Transverse colon (tissue), 4 donors: ENCODE measurements at places on chromosomes 1 and 21. TPM values are rescaled to one million over a fixed set of nuclear protein-coding genes. Genes with fewer than 3 reads are reported as not detected.

DNA sequence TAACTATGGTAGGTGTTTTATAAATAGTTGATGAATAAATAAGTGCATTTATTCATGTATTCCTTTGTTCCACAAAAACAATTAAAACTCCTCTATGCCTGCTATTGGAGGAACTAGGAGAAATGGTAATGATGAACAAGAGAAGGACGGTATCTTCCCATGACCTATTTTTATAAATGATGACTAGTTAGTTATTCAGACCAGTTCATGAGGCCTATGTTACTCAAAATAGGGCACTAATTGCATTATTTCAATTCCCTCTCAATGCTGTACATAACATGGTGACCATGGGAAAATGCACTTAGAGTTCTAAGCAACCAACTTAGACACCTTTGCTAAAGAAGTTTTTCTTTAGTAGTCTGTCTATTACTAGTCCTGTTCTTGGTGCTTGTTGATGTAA lies 53.1 kb downstream of the XCL1 start:
- H3K27ac ChIP-seq: no peak overlapping the region
- H3K4me1 ChIP-seq: no peaks in the 10 kb centered on the region
- DNase-seq: no peak
- no peaks in the 10 kb centered on the region for H3K36me3 ChIP-seq

DNA sequence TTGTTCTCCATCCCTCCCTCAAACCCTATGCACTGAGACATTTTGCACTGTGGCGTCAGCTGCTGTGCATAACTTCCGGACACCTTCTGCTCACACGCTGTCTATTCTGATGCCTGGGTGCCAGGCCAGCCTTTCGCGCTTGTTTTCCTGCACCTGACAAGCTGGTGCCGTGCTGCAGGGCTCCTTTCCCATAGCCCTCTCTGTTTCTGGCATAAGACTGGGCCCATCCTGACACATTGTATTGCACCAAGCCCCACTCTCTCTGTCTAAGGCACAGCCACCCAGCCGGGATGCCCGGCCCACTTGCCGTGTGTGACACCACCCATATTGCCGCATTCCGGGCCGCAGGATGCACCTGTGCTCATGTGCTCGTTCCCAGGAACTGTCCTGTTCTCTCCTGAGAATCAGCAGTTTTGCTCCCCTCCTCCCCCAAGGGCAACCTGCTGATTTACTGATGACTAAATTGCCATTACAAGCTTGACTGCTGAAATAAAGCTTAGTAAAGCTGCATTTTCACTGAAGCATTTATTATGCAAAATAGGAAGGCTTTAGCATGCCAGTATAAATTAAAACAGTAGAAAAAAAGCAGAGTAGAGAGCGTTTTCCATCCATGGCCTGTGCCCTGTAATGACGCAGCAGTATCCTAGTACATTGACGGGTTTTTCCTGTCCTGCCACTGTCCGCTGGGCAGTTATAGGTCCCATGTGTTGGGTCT lies 88.0 kb downstream of the CD247 start:
- H3K4me3 ChIP-seq: no peak overlapping the region
- no peak for DNase-seq
- no peaks in the 10 kb centered on the region for H3K4me1 ChIP-seq
- H3K36me3 ChIP-seq: no peaks in the 10 kb centered on the region
- no peak overlapping the region for H3K27ac ChIP-seq
- H3K27me3 ChIP-seq: no peaks in the 10 kb centered on the region

DNA sequence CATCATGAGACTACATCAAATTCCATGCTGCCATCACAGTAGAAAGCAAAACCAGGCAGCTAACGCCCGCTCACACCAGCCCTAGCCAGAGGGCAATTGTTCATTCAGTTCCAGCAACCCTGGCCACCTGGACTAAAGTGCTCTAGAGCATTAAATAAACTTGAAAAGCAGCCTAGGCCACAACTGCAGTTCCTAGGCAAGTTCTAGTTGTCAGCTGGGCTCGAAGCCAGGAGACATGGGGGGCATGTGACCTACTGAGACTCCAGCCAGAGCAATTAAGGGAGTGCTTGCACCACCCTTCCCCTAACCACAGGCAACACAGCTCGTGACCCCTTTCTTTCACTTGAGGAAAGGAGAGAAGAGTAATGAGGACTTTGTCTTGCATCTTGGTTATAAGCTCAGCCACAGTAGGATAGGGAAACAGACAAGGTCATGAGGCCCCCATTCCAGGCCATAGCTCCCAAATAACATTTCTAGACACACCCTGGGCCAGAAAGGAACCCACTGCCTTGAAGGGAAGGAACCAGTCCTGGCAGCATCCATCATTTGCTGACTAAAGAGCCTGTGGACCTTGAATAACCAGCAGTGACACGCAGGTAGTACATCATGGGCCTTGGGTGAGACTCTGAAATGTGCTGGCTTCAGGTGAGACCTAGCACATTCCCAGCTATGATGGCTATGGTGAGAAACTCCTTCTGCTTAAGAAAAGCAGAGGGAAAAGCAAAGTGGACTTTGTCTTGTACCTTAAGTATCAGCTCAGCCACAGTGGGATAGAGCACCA lies 77.0 kb downstream of the ZZZ3 start:
- no peaks in the 10 kb centered on the region for H3K4me1 ChIP-seq
- H3K27me3 ChIP-seq: no peaks in the 10 kb centered on the region
- no peak overlapping the region for H3K4me3 ChIP-seq
- H3K36me3 ChIP-seq: peaks cover 12% of the 10 kb centered on the region
- peak; percentile 56 for DNase-seq

DNA sequence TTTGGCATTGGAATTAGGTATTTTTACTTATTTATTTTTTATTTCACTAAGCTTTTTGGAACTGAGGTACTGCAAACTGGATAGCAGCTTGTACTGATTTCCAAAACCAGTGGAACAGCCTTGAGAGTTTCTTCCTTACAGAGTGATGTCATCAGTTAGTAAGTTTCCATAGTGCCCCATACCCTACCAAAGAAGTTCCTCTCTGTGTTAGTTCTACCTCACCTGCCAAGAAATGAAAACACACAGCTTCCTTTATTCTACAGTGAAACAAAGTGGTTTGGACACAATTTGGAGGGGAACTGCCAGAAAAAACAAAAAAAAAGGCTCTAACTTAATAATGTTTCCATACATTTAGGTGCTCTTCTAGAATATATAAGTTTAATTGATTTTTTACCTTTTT lies 430.9 kb upstream of the ADGRL2 start:
- H3K27ac ChIP-seq: no peak overlapping the region
- H3K36me3 ChIP-seq: no peaks in the 10 kb centered on the region
- H3K4me1 ChIP-seq: no peaks in the 10 kb centered on the region

- no peaks in the 10 kb centered on the region for H3K27me3 ChIP-seq
- no peak for DNase-seq
- no peak overlapping the region for H3K4me3 ChIP-seq
- H3K4me1 ChIP-seq: no peaks in the 10 kb centered on the region
- H3K36me3 ChIP-seq: no peaks in the 10 kb centered on the region
- no peak overlapping the region for H3K27ac ChIP-seq
Observed at GRCh38 chr1:178220094-178220493, 126.2 kb downstream of the RASAL2 start.

Gene CD164L2
- total RNA-seq: not detected

DNA sequence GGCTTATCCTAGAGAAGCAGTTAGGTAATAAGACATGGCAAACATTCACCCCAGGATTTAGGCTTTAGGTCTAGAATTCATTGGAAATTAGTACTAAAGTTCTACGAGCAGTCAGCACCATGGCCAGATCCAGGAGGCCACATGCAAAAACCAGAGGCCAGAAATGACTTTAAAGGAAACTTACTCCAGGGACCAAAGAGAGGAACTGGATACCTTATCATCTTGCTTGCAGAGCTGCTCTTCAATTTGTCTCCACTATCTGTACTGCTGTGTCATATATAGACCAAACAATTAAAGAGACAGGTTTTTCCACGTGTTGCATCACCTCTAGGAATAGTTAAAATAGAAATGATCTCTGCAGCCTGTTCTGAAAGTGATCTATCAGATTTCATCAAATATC lies 127.8 kb downstream of the LMX1A start:
- H3K27ac ChIP-seq: no peak overlapping the region
- no peaks in the 10 kb centered on the region for H3K36me3 ChIP-seq
- no peaks in the 10 kb centered on the region for H3K4me1 ChIP-seq

Gene SRGAP2B
- total RNA-seq: 10.6 TPM

Gene MX1
- total RNA-seq: 27.3 TPM

DNA sequence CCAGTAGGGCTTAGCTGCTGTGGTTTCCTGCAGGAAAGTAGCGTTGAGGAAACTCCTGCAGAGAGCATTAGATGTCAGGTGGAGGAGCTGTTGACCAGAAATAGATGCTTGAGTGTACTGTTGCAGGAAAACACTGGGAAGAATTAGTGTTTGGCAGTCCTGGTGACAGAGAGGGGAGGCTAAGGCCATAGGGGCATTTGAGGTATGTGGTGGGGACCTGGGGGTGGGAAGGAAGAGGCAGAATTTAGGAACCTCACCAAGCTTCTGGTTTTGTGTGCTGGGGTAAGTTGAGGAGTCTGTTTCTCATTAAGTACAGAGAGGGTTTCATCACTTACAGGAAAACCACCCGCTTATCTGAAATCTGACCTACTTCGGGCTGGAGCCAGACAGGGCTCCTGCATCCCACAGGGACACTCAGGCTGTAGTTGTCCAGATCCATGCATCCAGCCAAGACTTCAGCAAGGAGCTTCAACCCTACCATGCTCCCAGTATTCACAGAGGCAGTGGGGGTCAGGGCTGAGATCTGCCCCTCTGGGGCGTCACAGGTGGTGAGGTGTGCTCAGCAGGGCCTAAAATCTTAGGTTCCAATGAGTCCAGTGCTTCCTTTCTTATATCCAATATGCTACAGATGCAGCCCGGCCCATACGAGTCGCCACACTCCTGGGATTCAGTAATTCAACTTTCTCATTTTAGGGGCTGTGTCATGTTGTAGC lies 15.1 kb downstream of the SH2D2A start:
- no peak for DNase-seq
- H3K36me3 ChIP-seq: peaks cover 39% of the 10 kb centered on the region
- H3K27me3 ChIP-seq: no peaks in the 10 kb centered on the region
- H3K27ac ChIP-seq: no peak overlapping the region
- H3K4me3 ChIP-seq: no peak overlapping the region

GRCh38 chr1:29243023-29243870 lies 6.9 kb downstream of the PTPRU start:
- no peak overlapping the region for H3K27ac ChIP-seq
- no peak for DNase-seq
- no peak overlapping the region for H3K4me3 ChIP-seq
- H3K4me1 ChIP-seq: peaks cover 6% of the 10 kb centered on the region
- H3K36me3 ChIP-seq: no peaks in the 10 kb centered on the region

DNA sequence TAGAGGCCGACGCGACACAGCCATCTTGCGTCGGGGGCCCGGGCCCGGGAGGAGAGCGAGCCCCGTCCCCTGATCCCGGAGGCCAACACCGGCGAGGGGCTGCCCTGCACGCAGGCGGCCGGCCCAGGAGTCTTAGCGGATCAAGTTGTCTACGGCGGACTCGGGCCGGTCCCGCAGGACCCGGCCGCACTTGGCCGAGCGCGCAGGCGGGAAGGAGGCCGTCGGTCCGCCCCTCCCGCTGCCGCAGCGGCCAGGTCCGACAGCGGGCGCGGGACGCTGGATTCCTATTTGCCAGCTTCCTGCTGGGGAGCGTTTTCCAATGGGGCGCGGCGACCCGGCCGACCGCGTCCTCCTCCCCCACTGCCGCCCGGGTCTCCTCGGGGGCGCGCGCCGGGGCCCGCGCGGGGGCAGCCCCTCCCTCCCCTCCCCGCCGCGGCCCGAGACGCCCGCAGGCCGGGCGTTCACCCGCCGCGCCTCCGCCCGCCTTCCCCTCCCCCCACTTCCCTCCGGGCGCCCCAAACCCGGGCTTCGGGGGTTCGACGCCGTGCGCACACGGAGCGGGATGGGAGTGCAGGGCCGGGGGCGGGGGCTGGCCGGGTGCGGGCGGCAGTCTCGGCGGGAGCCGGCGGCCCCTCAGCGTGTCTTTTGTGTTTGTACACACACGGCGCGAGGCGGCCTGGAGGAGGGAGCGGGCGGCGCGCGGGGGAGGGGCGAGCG lies 517 bp upstream of the H3-3A start:
- H3K4me1 ChIP-seq: peaks cover 29% of the 10 kb centered on the region
- peak overlapping the region; percentile 89 for H3K4me3 ChIP-seq
- no peaks in the 10 kb centered on the region for H3K27me3 ChIP-seq
- peak; percentile 85 for DNase-seq

- H3K27me3 ChIP-seq: no peaks in the 10 kb centered on the region
- no peak overlapping the region for H3K27ac ChIP-seq
- H3K36me3 ChIP-seq: no peaks in the 10 kb centered on the region
- peaks cover 7% of the 10 kb centered on the region for H3K4me1 ChIP-seq
- no peak for DNase-seq
Observed at GRCh38 chr1:184457500-184457899, 70.7 kb downstream of the C1orf21 start.

Gene C1orf115
- total RNA-seq: 153 TPM

Gene YOD1
- total RNA-seq: 17.5 TPM

Gene FHL3
- 12.6 TPM for total RNA-seq

DNA sequence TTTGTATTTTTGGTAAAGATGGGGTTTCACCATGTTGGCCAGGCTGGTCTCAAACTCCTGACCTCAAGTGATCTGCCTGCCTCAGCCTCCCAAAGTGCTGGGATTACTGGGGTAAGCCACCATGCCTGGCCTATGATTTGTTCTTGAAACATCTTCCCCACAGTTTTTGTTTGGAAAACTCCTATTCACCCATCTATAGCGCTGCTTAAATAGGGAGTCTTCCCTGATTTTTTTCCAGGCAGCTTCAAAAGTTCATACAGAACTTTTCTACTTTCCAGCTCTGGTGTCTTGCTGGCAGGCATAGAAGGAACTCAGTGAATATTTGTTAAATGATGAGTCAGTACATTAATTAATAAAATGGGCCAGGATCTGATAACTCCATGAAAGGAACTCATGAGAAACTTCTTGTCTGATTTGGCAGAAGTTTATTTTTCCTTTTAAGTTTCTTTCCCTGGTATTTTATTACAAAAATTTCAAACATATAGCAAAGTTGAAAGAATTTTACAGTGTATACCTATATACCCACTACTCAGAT lies 33.0 kb upstream of the TTC22 start:
- H3K4me3 ChIP-seq: no peak overlapping the region
- no peak overlapping the region for H3K27ac ChIP-seq
- H3K27me3 ChIP-seq: no peaks in the 10 kb centered on the region
- no peaks in the 10 kb centered on the region for H3K4me1 ChIP-seq
- H3K36me3 ChIP-seq: no peaks in the 10 kb centered on the region

GRCh38 chr1:168360151-168361021 lies 79.7 kb downstream of the TBX19 start:
- no peaks in the 10 kb centered on the region for H3K27me3 ChIP-seq
- no peaks in the 10 kb centered on the region for H3K36me3 ChIP-seq
- no peak overlapping the region for H3K4me3 ChIP-seq
- H3K4me1 ChIP-seq: no peaks in the 10 kb centered on the region
- H3K27ac ChIP-seq: no peak overlapping the region
